Suprapubic skin (tissue), 4 donors: ENCODE measurements at places on chromosomes 4 and X. TPM values are rescaled to one million over a fixed set of nuclear protein-coding genes. Genes with fewer than 3 reads are reported as not detected.

GRCh38 chr4:85514783-85515182 is 39.8 kb downstream of the ARHGAP24 start:
- H3K4me1 ChIP-seq: peaks cover 19% of the 10 kb centered on the region
- H3K27me3 ChIP-seq: no peaks in the 10 kb centered on the region
- no peak for DNase-seq
- H3K36me3 ChIP-seq: no peaks in the 10 kb centered on the region
- H3K4me3 ChIP-seq: peak overlapping the region; percentile 18

- no peak for DNase-seq
- no peak overlapping the region for H3K27ac ChIP-seq
- no peaks in the 10 kb centered on the region for H3K27me3 ChIP-seq
- H3K4me3 ChIP-seq: no peak overlapping the region
- H3K36me3 ChIP-seq: no peaks in the 10 kb centered on the region
Observed at GRCh38 chr4:60089546-60090273, 1110.4 kb upstream of the ADGRL3 start.

The POU4F2 gene
- total RNA-seq: not detected

The NHS gene
- total RNA-seq: 7.0 TPM

DNA sequence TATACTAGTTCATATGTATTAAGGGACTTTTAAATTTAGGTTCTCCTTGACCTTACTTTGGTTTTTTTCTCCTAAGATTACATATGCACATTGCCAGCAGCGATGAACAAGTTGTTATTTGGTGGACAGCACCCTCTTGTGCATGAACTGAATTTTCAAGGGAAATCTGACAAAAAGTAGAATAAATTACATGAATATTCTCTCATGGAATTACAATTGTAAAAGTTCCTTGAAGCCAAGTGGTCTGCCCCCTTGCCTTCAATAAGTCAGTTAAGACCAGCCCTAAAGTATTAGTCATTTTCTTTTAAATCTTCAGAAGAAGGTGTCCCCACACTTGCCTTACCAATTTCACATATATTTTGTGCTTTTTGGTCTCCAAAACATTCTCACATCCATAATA is 30.7 kb upstream of the SMARCA5 start:
- DNase-seq: no peak
- H3K4me3 ChIP-seq: no peak overlapping the region
- H3K36me3 ChIP-seq: no peaks in the 10 kb centered on the region
- no peak overlapping the region for H3K27ac ChIP-seq

- no peaks in the 10 kb centered on the region for H3K36me3 ChIP-seq
- no peaks in the 10 kb centered on the region for H3K4me1 ChIP-seq
- H3K4me3 ChIP-seq: no peak overlapping the region
- H3K27ac ChIP-seq: no peak overlapping the region
Observed at GRCh38 chrX:104122829-104123228, 10.5 kb downstream of the ZCCHC18 start.

The TMEM150C gene
- total RNA-seq: 10.1 TPM

DNA sequence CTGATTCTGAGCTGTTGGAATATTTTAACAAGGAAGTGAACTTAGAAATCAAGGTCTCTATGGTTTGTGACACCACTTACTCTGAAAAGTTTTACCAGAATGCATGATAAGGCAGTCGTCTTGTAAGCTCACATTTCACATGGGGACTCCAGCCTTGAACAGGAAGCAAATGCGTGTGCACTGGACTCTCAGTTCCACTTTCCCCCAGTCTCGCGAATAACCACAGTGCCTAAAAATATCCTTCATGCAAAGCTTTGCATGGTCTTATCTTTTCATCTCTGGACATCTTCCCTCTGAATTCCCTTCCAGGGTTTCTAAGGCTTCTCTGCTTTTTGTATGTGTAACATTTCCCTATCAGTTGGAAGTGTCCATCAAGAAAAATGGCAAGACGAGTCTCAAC is 581.8 kb downstream of the NLGN4X start:
- H3K36me3 ChIP-seq: no peaks in the 10 kb centered on the region
- no peaks in the 10 kb centered on the region for H3K4me1 ChIP-seq
- H3K27me3 ChIP-seq: no peaks in the 10 kb centered on the region
- DNase-seq: no peak

GRCh38 chr4:139582044-139582443 is 26.0 kb upstream of the SETD7 start:
- DNase-seq: no peak
- no peaks in the 10 kb centered on the region for H3K27me3 ChIP-seq
- no peak overlapping the region for H3K4me3 ChIP-seq
- no peaks in the 10 kb centered on the region for H3K4me1 ChIP-seq
- H3K36me3 ChIP-seq: no peaks in the 10 kb centered on the region

GRCh38 chr4:37522996-37523395 is 163.2 kb downstream of the RELL1 start:
- H3K27ac ChIP-seq: no peak overlapping the region
- H3K36me3 ChIP-seq: no peaks in the 10 kb centered on the region
- no peak overlapping the region for H3K4me3 ChIP-seq
- DNase-seq: no peak
- no peaks in the 10 kb centered on the region for H3K4me1 ChIP-seq
- H3K27me3 ChIP-seq: no peaks in the 10 kb centered on the region

- no peaks in the 10 kb centered on the region for H3K4me1 ChIP-seq
- H3K4me3 ChIP-seq: no peak overlapping the region
- H3K27ac ChIP-seq: no peak overlapping the region
- no peak for DNase-seq
Observed at GRCh38 chr4:134365852-134366251, 164.3 kb upstream of the PABPC4L start.

DNA sequence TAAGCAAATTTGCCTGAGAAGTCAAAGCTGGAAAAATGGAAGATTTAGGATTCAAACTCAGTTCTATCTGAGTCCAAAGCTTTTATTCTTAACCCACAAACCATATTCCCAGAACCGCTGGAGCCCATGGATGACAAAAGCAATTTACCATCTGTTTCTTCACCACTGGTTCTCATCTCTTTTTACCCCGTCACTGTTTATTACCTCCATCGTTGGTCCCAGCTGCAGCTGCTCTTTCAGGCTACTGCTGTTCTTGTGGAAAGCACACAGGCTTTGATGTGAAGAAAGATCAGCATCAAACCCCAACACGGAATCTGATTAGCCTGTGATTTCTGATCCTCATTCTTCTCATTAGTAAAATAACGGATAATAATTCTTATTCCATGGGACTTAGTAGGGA is 9.5 kb downstream of the FBXO8 start:
- no peaks in the 10 kb centered on the region for H3K27me3 ChIP-seq
- DNase-seq: no peak
- H3K27ac ChIP-seq: no peak overlapping the region
- H3K36me3 ChIP-seq: no peaks in the 10 kb centered on the region
- no peak overlapping the region for H3K4me3 ChIP-seq

DNA sequence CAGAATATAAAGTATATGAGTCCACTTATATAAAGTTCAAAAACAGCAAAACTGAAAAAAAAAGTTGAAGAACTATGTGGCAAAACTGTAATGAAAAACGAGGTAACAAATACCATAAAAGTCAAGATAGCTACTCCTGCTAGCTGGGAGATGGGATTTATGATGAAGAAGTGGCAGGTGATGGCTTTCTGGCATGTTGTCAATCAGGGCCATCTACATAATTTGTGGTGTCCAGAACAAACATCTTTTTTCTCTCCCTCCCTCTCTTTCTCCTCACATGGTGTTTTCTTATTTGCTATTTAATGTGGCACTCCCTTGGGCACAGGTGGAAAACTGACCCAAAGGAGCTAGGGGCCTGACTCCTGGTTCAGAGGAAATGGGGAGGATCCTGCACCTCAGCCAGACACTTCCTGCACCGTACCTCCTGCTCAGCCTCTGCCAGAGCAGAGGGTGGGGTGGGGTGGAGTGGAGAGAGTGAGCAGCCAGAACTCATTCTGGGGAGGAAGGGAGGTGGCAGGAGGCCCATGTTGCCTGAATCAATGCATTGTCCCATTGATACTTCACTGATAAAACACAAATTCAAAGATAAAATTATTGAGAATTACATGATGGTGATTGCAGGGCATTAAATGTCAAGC is 5.3 kb upstream of the SAP30 start:
- H3K27ac ChIP-seq: no peak overlapping the region
- no peak for DNase-seq
- H3K4me3 ChIP-seq: no peak overlapping the region
- peaks cover 5% of the 10 kb centered on the region for H3K4me1 ChIP-seq

GRCh38 chr4:74501579-74501978 is 56.6 kb downstream of the AREG start:
- no peak overlapping the region for H3K4me3 ChIP-seq
- H3K4me1 ChIP-seq: no peaks in the 10 kb centered on the region
- H3K36me3 ChIP-seq: no peaks in the 10 kb centered on the region
- H3K27ac ChIP-seq: no peak overlapping the region
- DNase-seq: no peak
- no peaks in the 10 kb centered on the region for H3K27me3 ChIP-seq

DNA sequence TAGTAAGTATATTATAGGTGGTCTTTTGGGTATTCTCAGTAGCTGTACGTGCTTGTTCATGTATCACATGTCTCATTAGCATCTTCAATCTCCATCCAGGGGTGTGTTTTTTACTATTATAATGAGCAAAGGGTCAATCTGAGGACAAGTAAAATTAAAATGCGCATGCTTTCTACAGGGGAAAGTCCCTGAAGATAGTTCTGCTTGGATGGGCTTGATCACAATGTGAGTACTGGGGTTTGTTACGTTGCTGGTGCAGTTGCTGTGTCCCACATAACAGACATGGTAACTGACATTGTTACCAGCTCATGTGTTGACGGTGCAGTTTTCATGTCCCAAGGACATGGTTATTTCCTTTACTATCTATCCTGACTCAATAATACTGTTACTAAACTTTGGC is 65.9 kb downstream of the UCHL1 start:
- DNase-seq: no peak
- no peak overlapping the region for H3K4me3 ChIP-seq
- peaks cover 9% of the 10 kb centered on the region for H3K4me1 ChIP-seq
- no peak overlapping the region for H3K27ac ChIP-seq
- no peaks in the 10 kb centered on the region for H3K27me3 ChIP-seq

DNA sequence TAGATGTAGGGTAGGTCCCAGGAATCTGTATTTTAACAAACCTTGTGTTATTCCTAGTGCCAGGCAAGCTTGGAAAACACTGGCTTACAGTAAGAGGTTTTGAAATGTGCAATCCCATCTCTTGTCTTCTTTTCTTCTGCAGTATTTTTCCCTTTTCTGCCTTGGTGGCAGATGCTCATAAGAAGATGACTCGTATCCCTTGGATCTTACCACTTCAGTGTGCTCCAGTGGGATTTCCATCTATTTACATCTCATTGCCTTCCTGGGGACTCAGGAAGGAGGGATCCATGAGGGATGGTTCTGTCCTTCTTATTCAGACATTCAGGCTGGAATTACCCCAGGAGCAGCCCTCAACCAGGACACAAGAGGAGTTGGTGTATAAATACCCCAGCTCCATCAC is 136.6 kb downstream of the NHS start:
- H3K36me3 ChIP-seq: no peaks in the 10 kb centered on the region
- no peak overlapping the region for H3K4me3 ChIP-seq
- no peak for DNase-seq
- H3K27me3 ChIP-seq: no peaks in the 10 kb centered on the region
- no peak overlapping the region for H3K27ac ChIP-seq

GRCh38 chr4:2638730-2639129 is 102.3 kb downstream of the FAM193A start:
- no peaks in the 10 kb centered on the region for H3K4me1 ChIP-seq
- peaks cover 65% of the 10 kb centered on the region for H3K36me3 ChIP-seq
- no peaks in the 10 kb centered on the region for H3K27me3 ChIP-seq
- peak; percentile 10 for DNase-seq

The KLKB1 gene
- not detected for total RNA-seq

The SSX4B gene
- not detected for total RNA-seq

GRCh38 chr4:148782284-148782683 is 340.1 kb upstream of the NR3C2 start:
- DNase-seq: no peak
- H3K36me3 ChIP-seq: no peaks in the 10 kb centered on the region
- no peaks in the 10 kb centered on the region for H3K4me1 ChIP-seq
- H3K4me3 ChIP-seq: no peak overlapping the region
- H3K27ac ChIP-seq: no peak overlapping the region

The NXF2B gene
- not detected for total RNA-seq

The NEXMIF gene
- total RNA-seq: 1.3 TPM

DNA sequence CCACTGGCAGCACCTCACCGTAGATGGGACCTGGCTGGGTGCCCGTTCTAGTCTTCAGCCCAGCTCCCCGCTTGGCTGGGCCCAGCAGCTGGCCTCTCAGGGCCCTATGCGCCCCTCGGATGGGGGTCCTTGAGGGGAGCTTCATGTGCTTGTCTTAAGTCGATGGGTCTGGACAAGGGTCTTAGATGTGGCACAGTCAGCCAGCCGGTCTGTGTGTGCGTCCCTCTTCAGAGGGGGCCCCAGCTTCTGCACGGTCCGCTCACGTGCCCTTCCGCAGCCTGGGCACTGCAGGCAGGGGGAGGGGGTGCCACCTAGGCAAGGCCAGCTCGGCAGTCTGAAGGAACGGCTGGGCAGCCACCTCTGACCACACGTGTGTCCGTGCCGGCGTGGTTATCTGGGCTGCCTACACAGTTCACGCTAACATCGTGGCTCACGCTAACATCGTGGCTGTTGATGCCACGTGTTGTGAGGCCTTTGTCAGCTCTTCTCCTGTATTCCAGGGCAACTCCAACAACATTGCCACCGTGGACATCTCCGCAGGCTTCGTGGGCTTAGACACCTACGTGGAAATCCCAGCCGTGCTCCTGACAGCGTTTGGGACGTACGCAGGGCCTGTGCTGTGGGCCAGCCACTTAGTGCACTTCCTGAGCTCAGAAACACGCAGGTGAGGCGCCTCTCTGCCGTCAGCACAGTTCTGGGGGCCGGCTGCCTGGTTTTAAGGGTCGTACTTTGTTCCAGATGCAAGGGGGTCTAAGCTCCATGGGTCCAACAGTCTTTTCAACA is 34.5 kb downstream of the PIGG start:
- peaks cover 93% of the 10 kb centered on the region for H3K36me3 ChIP-seq
- no peaks in the 10 kb centered on the region for H3K27me3 ChIP-seq
- H3K27ac ChIP-seq: no peak overlapping the region
- H3K4me3 ChIP-seq: no peak overlapping the region

The GNRHR gene
- not detected for total RNA-seq

- peaks cover 31% of the 10 kb centered on the region for H3K4me1 ChIP-seq
- no peak for DNase-seq
- H3K36me3 ChIP-seq: no peaks in the 10 kb centered on the region
- peaks cover 98% of the 10 kb centered on the region for H3K27me3 ChIP-seq
- H3K27ac ChIP-seq: no peak overlapping the region
Observed at GRCh38 chr4:110633358-110634341, 10.8 kb upstream of the PITX2 start.

DNA sequence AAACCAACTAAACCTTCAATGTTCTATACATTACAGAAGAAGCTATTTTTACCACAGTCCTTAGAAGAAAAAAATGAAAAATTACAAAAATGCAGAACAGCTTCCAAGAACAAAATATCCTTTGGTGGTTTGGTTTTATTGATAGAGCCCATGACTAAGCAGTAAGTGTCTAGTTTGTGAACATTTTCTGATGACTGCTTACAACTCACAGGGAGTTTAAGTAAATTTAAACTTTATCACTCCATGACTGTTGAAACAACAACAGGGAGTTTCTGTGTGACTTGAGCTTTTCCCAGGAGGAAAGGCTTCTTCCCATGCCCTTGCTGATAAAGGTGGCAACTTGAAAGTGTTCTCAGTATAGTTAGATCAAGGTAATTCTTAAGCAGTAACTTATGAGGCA is 2.9 kb downstream of the PF4 start:
- H3K36me3 ChIP-seq: no peaks in the 10 kb centered on the region
- H3K27me3 ChIP-seq: peaks cover 20% of the 10 kb centered on the region
- H3K4me1 ChIP-seq: no peaks in the 10 kb centered on the region
- no peak overlapping the region for H3K27ac ChIP-seq

The IL9R gene
- 0.38 TPM for total RNA-seq
